Activated CD8-positive, alpha-beta memory T cell treated with anti-CD3 and anti-CD28 coated beads, Interleukin-2, amount 50 U/mL, for 4 hours (primary cell): ENCODE measurements at places on chromosomes 3 and 15.

GRCh38 chr3:49266410-49267095, 10.5 kb downstream of the C3orf62 start:
- no peak for DNase-seq

- no peak for DNase-seq
Observed at GRCh38 chr15:83545804-83546511, 98.8 kb downstream of the SH3GL3 start.

DNA sequence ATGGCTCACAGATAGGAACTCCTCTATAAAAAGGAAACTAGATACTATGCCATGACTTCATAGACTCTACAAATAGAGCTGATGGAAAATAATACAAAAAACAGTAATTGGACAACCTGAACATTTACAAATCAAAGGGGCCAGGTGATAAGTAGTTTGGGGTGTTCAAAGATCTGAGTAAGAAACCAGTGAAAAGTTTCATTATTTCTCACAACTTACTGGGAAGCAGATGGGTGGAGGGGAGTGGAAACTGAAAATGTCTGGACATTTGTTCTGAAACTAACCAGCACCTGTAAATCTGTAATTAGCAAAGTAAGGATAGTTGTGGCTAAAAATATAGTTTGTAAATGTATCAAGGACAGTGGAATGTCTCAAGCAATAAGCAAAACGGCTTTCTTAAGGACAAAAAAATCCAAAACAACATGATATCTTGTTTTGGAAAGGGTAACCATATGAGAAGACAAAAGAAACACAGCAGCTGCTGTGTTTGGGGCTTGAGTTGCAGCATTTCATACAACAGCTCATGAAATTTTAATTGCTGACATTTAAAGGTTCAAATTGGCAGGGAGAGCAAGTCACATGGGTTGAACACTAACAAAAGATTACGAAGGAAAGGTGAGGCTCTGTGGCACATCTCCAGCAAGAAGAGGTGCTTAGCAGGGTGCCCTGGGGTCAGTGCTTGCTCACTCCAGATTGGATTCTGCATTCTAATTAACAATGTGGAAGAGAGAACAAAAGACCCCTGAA, 26.8 kb upstream of the THBS1 start:
- DNase-seq, result no peak

- no peak for DNase-seq
Observed at GRCh38 chr3:13518516-13518953, 30.4 kb upstream of the FBLN2 start.

- no peak for DNase-seq
Observed at GRCh38 chr3:76152028-76152427, 366.7 kb upstream of the ZNF717 start.

DNA sequence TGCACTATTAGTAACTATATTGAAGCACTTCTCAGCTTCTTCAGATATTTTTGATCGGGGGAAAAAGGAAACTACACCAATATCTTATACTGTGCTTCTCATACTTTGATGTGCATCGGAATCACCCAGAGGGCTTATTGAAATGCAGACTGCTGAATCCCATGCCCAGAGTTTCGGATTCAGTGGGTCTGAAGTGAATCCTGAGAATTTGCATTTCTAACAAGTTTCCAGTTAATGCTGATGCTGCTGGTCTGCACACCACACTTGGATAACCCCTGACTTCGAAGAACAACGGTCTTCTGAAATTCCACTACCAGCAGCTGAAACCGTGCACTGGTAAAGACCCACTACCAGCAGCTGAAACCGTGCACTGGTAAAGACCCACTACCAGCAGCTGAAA, 243.9 kb downstream of the NTRK3 start:
- DNase-seq, result no peak

DNA sequence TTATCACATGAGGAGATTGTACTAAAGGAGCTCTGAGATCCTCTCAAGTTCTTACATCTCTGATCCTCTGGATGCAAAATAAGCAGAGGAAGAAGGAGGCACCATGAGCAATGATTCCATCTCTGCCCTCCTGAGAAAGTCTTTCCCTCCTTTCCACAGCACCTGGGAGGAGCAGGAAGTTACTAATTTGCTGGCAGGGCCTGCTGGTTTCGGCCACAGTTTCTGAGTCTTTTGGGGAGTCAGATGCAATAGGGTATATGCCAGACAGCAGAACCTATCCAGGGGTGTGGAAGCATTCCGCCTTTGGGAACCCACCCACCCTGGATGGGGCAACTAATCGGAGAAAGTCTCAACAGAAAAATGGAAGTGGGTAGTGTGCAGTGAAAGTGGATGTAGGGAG, 38.5 kb upstream of the SPTSSB start:
- DNase-seq, result no peak

GRCh38 chr3:129605203-129605921, 1.1 kb downstream of the PLXND1 start:
- peak; percentile 52 for DNase-seq
